ENCODE measurements at places on chromosomes 13 and 19. TPM values are rescaled to one million over a fixed set of nuclear protein-coding genes. Genes with fewer than 3 reads are reported as not detected.

DNA sequence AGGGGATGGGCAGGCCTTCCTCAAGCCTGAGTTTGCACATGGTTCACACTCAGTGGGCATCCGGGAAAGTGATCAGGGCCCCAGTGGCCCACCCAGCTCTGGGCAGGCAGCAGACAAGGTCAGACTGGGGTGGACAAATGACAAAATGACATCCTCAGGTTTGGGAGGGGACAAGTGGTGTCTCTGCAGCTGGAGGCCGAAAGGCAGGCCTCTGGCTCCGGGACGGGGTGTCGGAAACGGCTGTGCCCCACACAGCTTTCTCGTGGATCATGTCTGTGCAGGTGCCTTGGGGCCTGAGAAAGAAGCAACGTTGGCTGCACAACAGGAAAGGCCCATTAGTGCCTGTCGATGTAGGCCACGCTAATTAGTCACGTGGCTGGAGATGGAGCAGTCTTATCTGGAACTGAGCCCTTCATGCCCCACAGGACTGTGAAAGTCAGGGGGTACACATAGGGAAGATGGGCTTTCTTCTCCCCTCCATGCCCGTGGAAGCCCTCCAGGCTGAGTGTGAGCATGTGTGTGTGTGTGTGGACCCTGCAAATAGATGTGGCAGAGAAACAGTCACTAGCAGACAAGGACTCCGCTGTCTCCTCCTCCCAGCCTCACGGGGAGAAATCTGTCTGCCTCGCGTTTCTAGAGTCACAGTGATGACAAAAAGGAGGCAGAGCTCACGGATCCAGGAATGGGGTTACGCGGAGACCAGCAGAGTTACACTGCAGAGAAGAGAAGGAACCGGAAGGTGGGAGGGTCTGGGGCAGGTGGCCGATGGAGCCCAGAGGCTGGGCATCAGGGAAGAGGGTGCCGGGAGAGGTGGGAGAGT is 44.2 kb downstream of the CHST8 start:
- no peak for DNase-seq

DNA sequence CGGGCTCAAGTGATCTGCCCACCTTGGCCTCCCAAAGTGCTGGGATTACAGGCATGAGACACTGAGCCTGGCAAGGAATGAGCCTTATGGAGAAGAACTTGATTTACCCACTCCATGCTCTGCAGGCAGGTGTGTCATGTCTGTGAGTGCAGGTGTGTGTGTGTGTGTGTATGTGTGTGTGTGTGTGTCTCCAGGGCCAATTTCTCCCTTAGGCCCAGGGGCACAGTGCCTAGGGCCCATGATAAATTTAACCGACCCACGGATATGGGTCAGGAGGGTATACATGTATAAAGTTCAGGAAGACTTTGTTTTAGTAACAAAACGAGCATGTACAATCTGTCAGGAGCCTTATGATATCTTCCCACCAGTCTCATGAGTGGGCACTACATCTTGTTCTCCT is 4.6 kb upstream of the FOSB start:
- DNase-seq: no peak

GRCh38 chr13:50712456-50712855 is 131.0 kb downstream of the DLEU7 start:
- DNase-seq: no peak

DNA sequence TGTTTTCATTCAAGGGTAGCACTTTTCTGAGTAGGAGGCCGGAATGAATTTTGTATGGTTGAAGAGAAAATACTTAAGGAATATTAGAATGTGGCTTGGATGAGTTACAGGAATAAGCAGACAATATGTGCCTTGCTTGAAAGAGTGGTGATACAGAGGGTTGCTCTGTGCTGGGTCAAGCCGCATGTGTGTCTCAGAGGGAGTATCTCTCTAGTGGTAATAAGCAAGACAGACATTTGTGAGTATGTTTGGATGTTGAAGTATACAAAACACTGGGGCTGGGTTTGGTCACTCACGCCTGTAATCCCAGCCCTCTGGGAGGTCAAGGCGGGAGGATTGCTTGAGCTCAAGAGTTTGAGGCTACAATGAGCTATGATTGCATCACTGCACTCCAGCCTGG is 103.9 kb downstream of the LMO7 start:
- no peak for DNase-seq

GRCh38 chr13:46172531-46172991 is 9.4 kb downstream of the LCP1 start:
- DNase-seq: no peak

DNA sequence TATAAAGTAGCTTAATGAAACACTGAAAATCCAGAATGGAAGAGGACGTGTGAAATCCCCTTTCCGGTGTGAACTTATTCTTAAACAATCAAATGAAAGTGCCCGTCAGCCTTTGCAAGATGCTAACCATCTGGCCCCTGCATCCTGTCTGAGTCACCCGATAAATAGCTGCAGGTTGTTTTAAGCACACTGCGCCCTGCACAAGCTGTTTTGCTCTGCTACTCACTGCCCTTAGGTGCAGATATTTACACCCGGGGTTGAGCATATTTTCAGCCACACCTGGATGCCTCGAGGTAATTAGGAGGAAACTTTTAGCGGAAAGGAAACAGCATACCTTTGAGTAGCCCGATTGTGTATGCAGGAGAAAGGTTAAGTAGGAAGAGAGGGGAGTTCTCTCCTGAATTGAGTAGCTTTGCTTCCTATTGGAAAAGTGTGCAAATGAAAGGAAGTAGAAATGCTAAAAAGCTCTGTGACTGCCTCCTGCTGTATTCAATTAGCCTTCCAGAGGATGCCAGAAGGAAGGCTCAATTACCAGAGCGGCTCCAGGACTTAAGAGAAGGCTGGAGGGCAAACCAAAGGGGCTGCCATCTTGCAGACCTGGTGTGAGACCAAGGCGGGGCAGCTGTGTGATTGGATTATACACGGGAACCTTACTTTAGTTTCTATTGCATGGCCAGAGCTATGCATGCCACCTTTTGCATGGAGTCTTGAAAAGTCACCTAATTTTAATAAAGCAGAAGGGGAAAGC is 42.5 kb downstream of the IRS2 start:
- peak; percentile 89 for DNase-seq

DNA sequence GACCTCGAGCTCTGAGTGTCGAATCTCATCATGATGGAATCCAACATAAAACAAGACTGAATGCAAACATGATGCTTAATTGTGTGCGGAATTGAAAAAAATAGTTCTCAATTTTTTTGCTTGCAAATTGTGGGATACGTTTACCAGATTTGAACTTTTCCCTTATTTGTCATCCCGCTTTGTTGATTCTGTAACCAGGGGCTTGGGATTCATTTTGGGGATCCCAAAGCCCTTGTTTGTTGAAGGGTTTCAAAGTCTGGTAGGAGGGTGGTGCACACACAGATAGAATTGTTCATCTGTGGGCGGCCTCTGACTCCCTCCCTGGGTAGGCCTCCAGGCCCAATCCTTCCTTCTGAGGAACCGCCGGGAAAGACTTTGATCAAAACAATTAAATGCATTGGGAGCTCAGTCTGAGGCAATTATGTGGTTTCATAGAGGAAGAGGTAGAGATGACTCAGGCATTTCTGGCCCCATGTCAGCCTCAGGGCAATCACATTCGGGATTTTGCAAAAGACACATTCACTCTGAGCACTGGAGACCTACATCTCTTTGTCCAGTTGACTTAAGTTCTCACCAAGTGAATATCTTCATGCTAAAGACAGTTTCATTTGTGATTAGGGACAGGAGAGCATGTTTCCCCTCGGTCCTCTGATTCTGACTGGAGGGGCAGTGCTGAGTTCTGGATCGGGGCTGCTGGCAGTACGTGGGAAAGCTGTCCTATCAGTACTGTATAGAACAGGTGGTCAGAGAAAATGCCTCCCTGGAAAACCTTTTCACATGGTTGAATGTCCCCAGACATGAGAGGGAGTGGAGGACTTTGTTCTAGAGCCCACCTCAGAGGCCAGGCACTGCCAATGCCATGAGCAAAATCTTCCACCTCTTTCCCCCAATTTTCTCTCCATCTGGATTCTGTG is 27.8 kb upstream of the IGFL4 start:
- DNase-seq: no peak

GRCh38 chr13:61700181-61700580 is 284.5 kb upstream of the PCDH20 start:
- DNase-seq: no peak

- no peak for DNase-seq
These were observed 8.3 kb upstream of the OXGR1 start for GRCh38 chr13:97002581-97002980.

DNA sequence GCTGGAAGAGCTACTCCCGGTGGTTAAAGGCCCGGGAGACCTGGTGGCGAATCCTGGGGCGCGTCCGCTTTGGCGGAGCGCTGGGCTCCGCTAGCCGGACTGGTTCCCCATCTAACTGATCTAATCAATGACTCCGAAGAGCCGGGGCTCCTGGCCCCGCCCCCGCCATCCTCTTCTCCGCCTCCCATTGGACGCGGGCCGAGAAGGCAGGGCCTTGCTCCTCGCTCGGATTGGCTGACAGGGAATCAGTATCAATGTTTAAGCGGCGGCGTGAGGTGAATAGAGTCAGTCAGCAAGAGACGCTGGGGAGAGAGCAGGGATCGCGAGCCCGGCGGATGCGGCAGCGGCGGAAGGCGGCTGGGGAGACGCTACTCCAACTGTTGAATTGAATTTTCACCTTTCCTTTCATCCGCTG is 1.7 kb upstream of the PCDH17 start:
- peak; percentile 96 for DNase-seq

DNA sequence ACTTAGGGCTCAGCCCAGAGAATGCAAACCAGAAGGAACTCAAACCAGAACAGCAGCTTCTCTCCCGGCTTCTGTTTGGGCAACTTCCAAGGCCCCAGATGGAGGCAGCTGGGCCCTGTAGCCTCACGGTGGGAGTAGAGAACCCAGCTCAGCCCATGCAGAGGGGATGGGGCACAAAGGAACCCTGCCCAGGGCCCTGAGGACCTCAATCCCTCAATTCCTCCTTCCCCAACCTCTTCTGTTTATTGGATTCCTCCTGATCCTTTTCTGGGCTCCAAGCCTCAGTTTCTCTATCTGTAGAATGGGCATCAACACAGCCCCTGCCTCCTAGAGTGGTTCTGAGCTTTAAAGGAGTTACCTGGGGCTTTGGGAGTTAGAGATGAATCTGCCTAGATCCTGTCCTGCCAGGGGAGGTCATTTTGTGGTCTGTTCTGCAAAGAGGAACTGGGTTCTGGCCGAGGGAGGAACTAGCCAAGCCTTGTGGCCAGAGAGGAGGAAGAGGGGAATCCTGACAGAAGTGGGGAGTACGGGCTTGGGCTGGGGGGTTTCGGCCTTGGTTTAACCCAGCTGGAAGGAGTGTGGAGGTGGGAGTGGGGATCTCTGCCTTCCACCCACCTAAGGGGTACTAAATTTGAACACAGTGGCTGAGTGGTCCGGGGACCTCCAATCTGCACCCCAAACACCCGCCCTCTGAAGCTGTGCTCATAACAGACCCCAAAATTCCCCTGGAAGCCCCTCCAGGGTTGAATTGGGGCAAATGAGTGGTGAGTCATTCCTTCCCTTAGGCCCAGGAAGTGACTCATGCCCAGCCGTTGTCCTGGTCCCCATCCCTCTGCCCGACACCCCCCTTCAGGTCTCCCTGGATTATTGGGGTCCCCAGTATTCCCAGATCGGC is 2.7 kb downstream of the ADGRE5 start:
- no peak for DNase-seq

DNA sequence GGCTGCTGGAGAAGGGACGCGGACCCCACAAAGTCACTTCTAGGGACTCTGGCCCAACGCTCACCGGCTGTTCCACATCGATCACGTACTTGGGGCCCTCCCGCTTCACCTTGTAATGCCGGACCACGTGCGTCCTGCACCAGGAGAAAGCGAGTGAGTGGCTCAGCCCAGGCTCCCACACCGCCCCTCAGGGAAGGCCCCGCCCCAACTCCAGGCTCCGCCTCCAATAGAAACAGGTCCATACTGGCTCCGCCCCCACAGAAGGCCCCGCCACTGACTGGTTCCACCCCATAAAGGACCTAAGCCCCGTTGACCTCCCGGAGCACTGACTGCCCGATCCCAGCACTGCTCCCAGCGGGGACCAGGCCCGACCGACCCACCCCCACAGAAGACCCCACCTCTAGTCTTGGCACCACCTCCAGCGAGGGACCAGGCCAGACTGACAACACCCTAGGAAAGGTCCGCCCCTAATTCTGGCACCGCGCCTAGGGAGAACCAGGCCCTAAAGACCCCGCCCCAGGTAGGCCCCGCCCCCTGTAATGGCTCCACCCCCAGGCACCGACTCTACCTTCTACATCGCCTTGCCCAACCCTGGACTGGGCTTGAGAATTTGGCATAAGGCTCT is 11.3 kb downstream of the STAP2 start:
- DNase-seq: no peak

- no peak for DNase-seq
These were observed 12.4 kb downstream of the CEBPG start for GRCh38 chr19:33385956-33386355.

DNA sequence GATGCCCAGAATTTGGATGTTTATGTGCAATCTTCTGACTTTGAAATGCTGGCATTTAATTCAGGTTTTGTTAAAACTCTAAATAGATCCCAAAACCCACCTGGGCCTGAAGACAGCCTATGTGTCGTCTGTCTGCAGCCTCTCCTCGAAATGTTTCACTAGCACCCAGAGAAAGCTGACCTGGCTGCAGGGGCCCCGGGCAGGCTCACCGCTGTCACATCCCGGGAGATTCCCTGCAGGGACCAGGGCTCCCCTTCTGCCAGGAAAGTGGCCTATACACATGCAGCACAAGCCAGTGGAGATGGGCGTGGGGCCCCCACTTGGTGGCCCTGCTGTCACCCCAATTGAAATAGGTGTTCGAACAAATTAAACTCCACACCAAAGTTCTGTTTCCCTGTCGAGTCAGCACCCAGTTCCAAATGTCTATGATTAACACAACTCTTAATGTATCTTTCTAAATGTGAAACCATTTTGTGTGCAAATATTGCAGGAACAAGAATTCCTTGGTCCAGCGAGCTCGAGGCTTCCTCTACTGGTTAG is 145.8 kb upstream of the ZNF507 start:
- DNase-seq: peak; percentile 81

- DNase-seq: no peak
These were observed 9.9 kb downstream of the CEACAM4 start for GRCh38 chr19:41616792-41617621.

DNA sequence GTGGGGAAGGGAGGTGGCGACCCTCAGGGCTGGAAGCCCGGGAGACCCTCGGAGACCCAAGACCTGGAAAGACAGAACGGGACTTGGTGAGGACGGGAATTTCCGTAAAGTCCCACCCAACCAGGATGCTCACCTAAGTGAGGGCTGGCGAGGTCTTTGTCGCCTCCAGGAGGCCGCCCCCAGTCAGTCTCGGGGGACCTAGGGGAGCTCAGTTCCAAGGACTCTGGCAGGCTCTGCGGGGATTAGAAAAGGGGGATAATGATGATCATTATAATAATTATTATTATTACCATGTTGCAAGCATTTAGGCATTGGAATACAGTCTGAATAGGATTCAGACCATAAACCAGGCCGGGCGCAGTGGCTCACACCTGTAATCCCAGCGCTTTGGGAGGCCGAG is 9.1 kb upstream of the HSD17B14 start:
- no peak for DNase-seq

NAA16 gene
- total RNA-seq: 22.0 TPM

GJB6 gene
- not detected for total RNA-seq

NHLRC3 gene
- total RNA-seq: 10.8 TPM

MAST1 gene
- 0.50 TPM for total RNA-seq
